Stromal cell of bone marrow (primary cell): ENCODE measurements at places on chromosomes 1 and 21.
A peak's percentile ranks its signal among the peaks of the same experiment; 100 is the strongest.

GRCh38 chr1:179143322-179143721, 61.5 kb downstream of the TOR3A start:
- DNase-seq, result peak; percentile 92

DNA sequence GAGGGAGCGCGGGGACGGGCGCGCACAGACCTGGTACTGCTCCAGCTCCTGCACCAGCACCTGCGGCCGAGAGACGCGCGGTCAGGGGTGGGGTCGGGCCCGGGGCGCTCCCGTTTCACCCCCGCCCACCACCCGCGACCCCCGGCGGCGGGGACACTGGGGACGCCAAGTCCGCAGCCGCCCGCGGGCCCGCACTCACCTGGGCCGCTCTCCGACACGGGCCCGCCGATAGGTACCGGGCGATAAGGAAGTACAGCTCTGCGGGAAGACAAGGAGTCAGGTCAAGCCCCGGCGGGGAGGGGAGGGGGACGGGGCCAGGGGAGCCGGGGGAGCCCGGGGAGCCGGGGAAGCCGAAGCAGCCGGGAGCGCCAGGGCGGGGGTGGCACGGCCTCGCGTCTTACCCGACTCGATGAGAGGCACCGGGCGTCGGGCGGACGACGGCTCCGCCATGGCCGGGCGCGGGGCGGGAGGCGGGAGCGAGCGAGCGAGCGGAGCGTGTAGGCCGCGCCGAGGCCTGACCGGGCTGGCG, 326 bp downstream of the BRWD1 start:
- DNase-seq, result no peak

GRCh38 chr1:229133811-229134210, 137.1 kb upstream of the RAB4A start:
- no peak for DNase-seq

DNA sequence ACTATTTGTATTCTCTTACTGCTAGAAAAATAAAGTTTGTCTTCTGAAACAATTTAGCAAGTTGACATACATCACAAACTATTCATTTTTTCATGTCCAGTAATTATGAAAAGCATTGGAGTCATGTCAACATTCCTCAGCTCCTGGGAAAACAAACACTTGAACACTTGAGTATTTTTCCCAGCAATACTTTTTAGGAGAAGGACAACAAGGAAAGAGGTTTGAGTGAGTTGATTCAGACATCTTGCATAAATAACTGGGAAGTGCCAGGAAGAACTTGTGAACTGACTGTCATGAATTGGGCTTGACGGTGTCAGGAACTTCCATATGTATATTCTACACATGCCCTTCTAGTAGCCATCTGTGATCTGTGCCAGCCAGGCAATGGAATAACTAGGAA, 195.6 kb downstream of the HMCN1 start:
- DNase-seq, result peak; percentile 25

- peak; percentile 63 for DNase-seq
Measured at GRCh38 chr1:48916130-48917069, 139.7 kb upstream of the BEND5 start.

DNA sequence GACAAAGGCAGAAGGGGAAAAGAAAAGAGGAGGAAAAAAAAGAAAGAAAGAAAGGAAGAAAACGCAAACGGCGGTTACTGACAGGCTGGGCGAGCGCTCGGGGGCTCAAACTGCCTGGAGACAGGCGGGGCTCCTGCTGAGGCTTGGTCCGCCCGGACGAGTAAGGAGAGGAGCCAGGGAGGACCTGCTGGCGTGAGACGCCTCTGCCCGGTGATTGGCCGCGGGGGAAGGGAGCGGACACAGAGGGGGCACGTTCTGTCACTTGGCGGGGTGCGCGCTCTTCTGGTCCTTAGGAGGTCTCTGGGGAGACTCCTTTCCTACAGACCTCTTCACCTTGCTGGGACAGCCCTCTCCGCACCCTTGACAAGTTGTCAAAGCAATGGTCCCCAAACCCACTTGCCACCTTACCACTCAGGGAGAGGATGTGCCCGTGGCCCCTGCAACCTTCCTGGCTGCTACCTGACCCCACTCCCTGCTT, 791 bp upstream of the PIK3R3 start:
- DNase-seq, result no peak

DNA sequence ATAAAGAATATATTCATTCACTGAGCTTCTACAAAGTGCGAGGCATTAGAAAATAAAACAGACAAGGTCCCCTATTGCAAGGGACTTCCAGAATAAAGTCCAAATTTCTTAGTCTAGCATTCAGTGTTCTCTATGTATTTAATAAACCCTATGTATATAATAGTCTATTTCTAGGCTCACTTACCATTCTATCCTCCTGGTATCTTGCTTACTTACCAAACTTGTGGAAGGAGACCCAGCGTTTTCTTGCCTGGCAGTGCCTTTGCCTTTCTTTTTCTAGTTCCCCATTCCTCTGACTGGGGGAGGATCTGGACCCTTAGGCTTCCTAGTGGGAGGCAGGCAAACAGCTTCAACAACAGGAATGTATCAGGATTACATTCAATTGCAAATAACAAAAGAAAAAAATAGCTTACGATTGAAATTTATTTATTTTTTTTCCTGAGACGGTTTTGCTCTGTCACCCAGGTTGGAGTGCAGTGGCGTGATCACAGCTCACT, 690 bp upstream of the RNF19B start:
- no peak for DNase-seq

DNA sequence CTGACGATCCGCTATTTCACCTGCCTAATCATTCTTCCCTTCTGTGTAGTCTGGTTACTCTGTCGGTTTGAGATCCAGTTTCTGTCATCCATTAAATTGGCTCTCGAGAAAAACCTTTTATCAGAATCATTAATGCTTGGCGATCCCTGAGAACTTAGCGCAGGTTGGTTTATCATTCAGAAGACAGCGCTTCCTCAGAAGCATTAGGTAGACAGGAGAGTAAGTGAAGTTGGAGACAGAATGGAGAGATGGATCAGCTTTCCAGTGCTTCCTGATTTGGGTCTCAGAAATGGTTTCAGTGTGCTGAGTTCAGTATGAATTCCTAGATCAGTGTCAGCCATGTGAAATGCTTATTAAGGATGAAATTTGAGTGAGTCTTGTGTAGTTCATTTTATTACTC, 1.3 kb downstream of the USP1 start:
- DNase-seq, result no peak

- DNase-seq, result peak; percentile 3
Measured at GRCh38 chr1:33710967-33711366, 152.9 kb upstream of the HMGB4 start.

GRCh38 chr1:7388488-7389185, 382.5 kb upstream of the VAMP3 start:
- DNase-seq, result no peak

GRCh38 chr21:43925609-43926008, 60.6 kb downstream of the AGPAT3 start:
- DNase-seq, result no peak

- no peak for DNase-seq
Measured at GRCh38 chr1:110196917-110197765, 13.0 kb upstream of the KCNC4 start.

- no peak for DNase-seq
Measured at GRCh38 chr1:231642618-231643017, 16.0 kb downstream of the DISC1 start.
